Globus pallidus (tissue), 1 donor: ENCODE measurements at places on chromosomes 5 and 9.

DNA sequence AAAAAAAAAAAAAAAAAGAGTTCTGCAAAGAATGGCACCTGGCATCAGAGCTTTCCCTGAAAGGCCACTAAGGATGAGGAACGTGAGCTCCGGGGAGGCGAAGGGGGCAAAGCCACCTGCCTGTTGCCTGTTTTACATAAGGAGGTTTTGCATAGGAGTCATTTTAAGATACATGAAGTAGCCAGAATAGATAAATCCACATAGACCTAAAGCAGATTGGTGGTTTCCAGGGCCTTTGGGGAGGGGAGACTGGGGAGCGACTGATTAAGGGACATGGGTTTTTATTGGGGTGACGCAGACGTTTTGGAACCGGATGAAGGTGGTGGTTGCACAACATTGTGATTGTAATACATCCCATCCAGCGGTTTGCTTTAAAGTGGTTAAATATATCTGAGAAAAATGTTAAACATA lies 7.1 kb downstream of the NEK6 start:
- DNase-seq = no peak

- DNase-seq = no peak
Observed at GRCh38 chr9:93319992-93320500, 131.4 kb upstream of the FAM120A start.

GRCh38 chr5:163458778-163459385 lies 1.0 kb downstream of the NUDCD2 start:
- DNase-seq = no peak

DNA sequence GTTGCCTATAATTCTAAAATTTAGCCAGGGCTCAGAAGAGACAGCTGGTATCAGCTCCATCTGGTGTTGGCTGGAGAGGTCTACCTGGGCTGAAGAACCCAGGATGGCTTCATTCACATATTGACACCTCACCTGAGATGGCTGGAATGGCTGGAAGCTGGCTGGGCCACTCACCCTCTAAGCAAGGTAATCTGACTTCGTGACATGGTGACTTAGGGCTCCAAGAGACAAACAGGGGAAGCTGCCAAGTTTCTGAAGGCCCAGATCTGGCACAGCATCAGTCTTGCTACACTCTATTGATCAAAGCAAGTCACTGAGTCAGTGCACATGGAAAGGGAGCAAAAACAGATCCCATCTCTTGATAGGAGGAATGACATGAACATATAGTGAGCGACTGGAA lies 102.3 kb downstream of the EPB41L4A start:
- no peak for DNase-seq

DNA sequence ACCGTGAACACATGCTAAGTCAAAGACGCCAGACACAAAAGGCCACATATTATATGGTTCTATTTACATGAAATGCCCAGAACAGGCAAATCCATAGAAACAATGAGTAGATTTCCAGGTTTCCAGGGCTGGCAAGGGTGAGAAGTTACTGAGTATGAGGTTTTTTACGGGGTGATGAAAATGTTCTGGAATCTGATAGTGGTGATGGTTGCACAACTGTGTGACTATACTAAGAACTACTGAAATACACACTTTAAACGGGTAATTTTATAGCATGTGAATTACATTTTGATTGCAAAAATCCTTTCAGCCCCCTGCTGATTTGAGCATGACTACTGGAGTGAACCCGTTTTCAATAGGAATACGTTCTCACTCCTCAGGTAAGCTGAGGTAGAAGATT lies 46.7 kb upstream of the TBC1D9B start:
- DNase-seq = no peak

DNA sequence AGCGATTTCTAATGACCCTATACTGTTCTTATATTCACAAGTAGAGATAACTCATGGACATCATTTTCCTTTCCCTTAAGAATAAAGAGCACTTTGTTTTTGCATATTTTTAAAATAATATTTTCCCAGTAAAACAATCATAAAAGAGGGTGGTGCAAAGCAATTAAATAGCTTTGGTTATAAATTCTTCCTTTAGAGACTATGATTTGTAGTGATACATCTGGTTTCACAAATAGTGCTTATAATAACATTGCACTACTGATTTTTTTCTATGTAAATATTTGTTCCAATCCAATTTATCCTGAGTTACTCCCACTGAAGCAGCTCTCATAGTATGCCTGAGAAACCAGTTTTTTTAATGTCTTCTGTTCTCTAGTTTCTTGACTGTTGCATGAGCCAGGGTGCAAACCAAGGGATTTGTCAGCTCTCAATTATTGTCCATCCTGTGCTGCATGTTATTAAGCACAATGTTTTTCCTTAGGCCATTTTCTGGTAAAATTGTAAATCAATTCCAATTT lies 74.7 kb downstream of the LURAP1L start:
- DNase-seq = no peak

- DNase-seq = no peak
Observed at GRCh38 chr5:60738933-60739332, 39.0 kb upstream of the DEPDC1B start.

- DNase-seq = no peak
Observed at GRCh38 chr5:31738199-31738598, 99.3 kb downstream of the PDZD2 start.
